ENCODE measurements at places on chromosomes 5 and 9.

- peak; percentile 48 for DNase-seq
Observed at GRCh38 chr9:97501177-97501971, at the start of gene TMOD1. Gene TMOD1, plus strand, starts transcription at chr9:97501666. Its CDS starts 22,523 bp downstream, at chr9:97524189.

- no peak for DNase-seq
Observed at GRCh38 chr5:53878015-53878414, 317.6 kb downstream of the NDUFS4 start.

DNA sequence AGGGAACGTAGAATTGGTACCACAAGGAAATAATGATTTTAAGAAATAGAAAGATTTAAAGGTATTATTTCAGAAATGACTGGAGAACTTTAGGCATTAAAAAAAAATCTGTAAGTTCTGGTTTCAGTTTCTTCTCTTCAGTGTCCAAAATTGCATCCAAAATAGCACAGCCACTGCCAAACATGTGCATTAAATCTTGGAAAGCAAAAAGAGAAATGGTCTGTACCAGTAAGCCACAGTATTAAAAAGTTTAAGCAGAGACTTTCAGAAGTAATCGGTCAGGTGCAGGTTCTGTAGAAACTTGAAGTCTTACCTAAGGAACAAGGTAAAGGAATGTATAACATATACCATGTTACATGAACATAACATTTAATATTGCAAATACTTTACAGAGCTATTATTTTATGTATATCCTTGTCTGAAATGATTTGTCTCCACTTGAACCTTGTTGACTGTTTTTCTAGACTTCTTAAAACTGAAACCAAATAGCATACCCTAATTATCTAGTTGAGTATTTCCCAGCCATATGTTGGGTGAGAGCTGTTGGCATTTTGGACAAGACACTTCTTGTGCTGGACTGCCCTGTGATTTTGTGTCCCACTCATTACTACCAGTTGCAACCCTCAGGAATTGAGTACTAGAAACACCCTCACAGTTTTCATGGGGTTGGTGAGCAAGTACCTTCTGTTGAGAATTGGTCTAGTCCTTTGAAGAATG, 32.1 kb downstream of the NIPBL start:
- no peak for DNase-seq

GRCh38 chr5:102314328-102314727, 18.2 kb upstream of the SLCO4C1 start:
- DNase-seq, result no peak

DNA sequence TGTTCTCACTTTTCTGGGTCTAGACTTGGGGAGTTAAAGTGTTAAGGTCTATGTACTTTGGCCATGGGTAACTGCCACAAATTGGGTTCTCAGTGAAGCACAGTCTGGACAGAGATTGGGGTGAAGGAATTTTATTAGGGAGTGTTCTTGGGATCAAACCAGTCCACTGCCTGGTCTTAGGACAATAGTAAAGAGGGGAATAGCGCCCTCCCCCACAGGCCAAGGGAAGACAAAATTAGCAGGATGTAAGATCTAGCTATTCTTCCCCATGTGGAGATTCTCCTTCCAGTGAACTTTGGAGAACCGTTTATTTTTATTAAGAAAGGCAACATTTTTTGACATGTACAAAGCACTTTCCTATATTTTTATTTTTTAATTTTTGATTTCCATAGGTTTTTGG, 18.4 kb upstream of the RIC1 start:
- DNase-seq, result no peak

GRCh38 chr5:171494452-171495121, 75.1 kb downstream of the FGF18 start:
- peak; percentile 42 for DNase-seq

DNA sequence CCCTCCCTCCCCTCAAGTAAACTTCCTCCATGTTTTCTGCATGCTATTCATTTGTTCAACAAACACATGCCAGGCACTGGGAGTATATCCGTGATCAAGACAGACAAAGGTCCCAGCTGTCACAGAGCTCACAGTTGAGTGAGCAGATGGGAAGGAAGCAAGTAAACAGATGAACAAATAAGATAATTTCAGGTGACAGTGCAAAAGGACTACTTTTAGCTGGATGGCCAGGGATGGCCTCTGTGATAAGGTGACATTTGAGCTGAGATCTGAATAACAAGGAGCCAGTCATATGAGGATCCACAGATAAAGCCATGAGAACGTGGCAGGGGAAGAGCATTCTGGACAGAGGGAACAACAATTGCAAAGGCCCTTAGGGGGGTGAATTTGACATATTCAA, 121.7 kb upstream of the RAD23B start:
- no peak for DNase-seq

- peak; percentile 70 for DNase-seq
Observed at GRCh38 chr5:72366324-72366976, 46.3 kb downstream of the PTCD2 start.

DNA sequence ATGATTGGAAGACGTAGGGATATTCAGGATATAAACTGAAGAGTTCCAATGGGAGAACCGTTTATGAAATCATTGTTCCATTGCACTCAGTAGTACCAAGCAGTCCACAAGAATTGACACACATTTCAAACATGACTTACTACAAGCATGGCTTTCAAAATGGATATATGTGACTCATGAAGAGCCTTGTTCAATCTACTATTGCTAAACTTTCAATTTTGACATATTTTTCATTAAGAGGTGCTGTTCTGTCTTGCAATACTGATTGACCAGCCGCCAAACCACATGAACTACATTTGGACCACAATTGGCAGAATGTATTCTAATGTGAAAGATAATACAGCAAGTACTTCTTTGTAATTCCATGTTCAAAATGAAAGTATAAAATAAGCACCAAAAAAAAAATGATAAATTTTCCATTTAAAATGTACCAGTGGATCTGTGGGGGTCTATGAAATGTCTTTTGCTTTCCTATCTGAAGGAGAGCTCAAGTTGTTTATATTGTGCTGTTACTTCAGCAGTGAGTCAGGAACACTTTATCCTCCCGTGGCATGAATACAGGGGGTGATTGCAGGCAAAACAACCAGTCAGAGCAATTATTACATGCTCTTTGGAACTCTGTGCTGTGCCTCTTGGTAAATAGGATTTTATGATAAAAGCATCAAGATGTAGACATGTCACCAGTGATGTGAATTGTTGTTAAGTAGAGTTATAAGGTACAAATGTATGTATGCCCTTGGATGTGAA, 366.0 kb downstream of the ARRDC3 start:
- peak; percentile 87 for DNase-seq

DNA sequence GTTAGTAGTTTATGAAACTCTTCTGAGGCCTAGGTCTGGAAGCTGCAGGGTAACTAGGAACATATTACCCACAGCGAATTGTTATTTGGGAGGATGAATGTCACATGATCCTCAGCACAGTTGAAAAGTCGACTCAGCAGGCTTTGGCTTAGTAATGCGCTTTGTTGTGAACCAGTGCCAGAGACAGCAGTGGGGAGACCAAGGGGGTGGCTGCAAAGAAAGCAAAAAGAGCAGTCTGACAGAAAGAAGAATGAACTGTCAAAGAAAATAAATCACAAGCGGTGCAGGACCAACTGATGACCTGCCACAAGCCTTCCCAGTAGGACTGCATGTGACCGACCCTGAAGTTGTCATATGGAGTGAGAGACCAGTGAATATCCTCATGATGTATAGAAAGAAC, 170.0 kb downstream of the CCDC171 start:
- DNase-seq, result no peak
